Mesenteric fat pad (tissue), 1 donor: ENCODE measurements at places on chromosomes 2 and 18. TPM values are rescaled to one million over a fixed set of nuclear protein-coding genes. Genes with fewer than 3 reads are reported as not detected.

GRCh38 chr2:100427627-100428258, 10.3 kb upstream of the CHST10 start:
- no peak for DNase-seq

- no peak for DNase-seq
Observed at GRCh38 chr2:215366440-215367032, 54.7 kb downstream of the ATIC start.

- no peak for DNase-seq
Observed at GRCh38 chr18:60466677-60467076, 94.1 kb upstream of the MC4R start.

PDCD1 gene
- total RNA-seq = 0.42 TPM

DNA sequence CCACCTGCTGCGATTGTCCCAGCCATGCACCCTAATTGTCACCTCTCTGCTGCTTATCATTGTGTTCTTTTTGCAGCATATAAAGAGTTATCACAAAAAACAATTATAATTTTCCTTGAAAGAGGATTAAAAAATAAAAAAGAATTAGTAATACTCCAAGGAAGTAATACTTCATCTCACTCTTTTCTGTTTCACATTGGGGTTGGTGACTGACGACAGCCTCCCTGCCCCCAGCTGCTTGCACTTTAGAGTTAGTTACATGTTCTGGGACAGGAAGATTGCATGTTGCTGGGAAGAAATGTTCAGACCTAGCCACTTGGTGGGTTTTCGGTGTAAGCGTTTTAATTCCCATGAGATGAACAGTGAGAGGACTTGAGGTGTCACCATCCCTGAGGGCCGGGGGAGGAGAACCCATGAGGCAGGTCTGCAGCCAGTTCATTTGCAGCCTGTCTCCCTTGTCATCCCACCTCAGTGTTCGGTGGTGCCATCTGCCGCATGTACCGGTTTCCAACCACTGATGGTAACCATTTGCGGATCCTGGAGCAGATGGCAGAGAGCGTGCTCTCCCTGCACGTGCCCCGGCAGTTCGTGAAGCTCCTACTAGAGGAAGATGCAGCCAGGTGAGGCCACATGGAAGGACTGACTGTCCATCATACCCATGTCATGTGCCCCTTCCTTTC, 69.1 kb downstream of the COA5 start:
- DNase-seq = no peak

- no peak for DNase-seq
Observed at GRCh38 chr2:23268467-23269263, 116.3 kb upstream of the KLHL29 start.

BOD1L2 gene
- total RNA-seq = not detected

IL1RL1 gene
- total RNA-seq = 32.4 TPM

DNA sequence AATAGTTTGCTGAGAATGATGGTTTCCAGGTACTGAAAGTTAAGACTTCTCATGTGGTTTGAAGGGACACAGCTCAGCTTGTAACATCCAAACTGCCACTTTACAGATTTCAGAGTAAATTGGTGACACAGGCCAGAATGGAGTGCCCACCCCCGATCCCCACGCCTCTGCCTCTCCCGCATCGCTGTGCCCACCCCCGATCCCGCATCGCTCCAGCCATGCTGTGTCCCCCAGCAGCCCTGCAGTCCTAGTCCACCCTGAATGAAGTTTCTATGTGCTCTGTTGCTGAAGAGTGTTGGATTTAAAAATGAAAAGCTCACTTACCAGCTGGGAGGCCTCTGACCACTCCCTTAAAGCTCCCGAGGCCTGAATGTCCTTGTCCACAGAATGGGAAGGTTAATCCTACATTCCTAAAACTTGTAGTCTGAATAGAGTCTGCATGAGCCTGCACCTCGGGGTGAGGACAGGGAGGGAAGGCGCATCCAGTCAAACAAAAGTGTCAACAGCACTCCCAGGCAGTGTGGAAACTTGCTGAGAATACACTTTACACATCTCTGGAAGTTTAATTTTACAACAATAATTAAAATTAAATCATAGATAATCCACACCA, 176.4 kb upstream of the ID2 start:
- DNase-seq = no peak

DNA sequence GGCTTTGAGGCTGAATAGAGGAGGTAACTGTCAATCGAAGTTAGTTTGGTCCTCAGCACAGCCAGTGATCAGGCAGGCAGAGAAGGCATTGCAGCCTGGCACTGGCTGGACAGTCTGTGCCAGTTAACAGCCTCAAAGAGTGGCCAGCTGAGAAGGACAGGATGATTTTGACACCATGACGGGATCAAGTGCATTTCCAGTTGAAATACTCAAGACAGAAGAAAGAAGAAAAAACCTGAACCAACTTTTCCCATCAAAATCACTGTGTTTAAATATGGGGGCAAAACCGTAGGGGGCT, 96.7 kb upstream of the ZCCHC2 start:
- no peak for DNase-seq

DNA sequence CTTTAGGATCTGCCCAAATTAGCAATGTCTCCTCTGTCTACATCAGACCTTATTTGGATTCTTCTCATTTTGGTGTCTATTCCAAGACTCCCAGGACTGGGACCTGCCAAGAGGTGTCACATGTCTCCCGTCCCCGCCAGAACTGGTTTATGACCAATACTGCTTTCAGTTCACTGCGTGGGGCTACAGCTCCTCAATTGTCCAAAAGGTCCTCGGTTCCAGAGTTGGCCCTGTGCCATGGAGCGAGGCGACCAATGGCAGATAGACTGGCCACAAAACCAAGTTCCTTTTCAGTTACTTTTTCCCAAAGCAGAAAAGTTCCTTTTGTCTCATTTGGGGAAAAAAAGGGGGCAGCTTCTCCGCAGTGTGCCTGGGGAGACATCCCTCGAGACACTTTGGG, 144.1 kb upstream of the ZNF236 start:
- DNase-seq = no peak

- no peak for DNase-seq
Observed at GRCh38 chr2:223952280-223952968, 4.8 kb upstream of the MRPL44 start.

GRCh38 chr18:66599190-66599589, 4.7 kb downstream of the CDH19 start:
- no peak for DNase-seq
